Activated CD4-positive, alpha-beta T cell treated with anti-CD3 and anti-CD28 coated beads, Interleukin-2, amount 50 U/mL, for 48 hours (primary cell): ENCODE measurements at places on chromosomes 1 and 21.

DNA sequence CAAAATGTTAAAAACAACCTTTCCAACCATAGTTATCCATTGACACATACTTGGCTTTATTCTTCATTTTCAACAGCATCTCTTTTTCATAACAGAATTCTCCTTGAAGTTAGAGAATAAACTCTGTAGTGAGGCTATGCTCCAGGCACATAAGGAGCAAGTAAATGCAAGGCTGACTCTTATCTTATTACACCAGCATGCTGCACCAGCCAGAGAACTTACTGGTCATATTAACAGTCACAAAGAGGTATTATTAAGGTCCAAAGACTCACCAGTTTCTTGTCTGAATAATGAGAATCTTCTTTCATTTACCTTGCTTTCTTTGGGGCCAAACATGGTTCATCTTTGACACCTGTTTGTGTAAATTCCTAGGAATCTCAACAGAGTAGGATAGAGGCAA lies 71.3 kb upstream of the IVNS1ABP start:
- DNase-seq = no peak

DNA sequence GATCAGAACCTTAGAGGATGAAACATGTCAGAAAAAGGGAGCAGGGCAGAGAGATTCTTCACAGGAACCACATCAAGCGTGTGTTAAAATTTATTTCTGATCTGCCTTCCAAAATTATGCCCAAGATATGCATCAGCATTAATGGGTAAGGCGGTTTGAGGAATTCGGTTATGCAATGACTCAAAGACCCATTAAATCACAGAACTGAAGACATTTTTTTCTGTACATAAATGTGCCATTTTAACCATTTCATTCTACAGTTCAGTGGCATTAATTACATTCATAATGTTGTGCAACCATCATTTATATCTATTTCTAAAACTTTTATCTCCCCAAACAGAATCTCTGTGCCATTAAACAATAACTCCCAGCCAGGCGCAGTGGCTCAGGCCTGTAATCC lies 43.4 kb downstream of the CNST start:
- DNase-seq = no peak

GRCh38 chr1:81304187-81304586 lies 496.5 kb upstream of the ADGRL2 start:
- DNase-seq = no peak

GRCh38 chr1:10975567-10976326 lies 36.7 kb upstream of the TARDBP start:
- DNase-seq = no peak

- peak; percentile 67 for DNase-seq
Measured at GRCh38 chr1:93614986-93615581, 66.6 kb downstream of the BCAR3 start.
